ENCODE measurements at places on chromosomes 6 and 20.
A peak's percentile ranks its signal among the peaks of the same experiment; 100 is the strongest.

DNA sequence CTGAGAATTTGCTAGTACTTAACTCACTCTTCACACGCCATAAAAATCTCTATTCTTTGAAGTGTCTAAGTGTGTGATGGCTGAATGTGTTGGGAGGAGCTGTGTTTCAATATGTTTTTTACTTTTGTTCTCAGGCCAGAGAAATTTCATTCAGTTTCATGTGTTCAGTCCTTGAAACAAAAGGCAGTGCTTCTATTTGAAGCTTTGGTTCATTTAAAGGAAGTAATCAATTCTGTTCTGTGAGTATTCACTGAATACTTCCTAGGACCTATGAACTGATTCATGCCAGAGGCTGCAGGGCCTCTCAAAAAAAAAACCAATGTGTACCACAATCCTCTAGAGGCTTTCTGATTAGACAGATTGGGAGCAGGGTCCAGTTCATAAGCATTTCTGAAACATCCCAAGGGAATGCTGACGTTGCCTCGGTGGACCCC, 12.4 kb upstream of the F13A1 start:
- DNase-seq = no peak

DNA sequence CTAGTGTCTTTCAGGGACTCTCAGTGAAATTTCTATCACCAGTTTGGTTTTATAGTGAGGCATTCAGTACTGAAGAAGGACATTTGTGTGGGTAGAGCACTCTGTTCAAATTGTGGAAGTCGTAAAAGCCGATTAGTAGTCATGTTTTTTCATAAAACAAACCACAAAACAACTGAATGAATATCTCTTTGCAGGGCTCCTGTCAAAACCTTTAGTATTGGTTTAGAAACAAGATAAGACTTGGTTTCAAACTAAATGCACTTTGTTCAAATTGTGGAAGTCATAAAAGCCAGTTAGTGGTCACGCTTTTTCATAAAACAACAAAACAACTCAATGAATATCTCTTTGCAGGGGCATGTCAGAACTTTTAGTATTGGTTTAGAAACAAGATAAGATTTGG, 23.8 kb downstream of the ADGRF4 start:
- DNase-seq = no peak

DNA sequence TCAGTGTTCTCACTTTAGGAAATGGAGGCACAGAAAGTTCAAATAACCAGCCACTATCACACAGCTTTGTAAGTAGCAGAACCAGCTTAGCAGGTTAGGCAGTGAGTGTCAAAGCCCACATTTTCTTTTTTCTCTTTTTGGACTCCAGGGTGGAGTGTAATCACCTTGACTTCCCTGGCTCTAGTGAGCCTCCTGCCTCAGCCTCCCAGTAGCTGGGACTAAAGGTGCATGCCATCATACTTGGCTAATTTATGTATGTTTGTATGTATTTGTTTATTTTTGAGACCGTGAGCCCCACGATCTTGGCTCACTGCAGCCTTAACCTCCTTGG, 7.8 kb upstream of the NCOA3 start:
- peak; percentile 37 for DNase-seq

DNA sequence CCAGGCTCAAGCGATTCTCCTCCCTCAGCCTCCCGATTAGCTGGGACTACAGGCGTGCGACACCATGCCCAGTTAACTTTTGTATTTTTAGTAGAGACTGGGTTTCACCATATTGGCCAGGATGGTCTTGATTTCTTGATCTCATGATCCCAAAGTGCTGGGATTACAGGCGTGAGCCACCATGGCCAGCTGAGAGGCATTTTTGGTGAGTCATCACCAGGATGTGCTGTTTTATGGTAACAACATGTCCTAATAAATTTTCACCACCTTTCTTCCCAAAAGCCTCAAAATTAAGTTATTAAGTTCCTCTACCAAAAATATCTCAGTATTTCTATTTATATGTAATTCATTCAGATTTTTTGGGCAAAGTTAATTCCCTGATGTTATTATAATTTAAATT, 53.5 kb downstream of the COL21A1 start:
- no peak for DNase-seq

DNA sequence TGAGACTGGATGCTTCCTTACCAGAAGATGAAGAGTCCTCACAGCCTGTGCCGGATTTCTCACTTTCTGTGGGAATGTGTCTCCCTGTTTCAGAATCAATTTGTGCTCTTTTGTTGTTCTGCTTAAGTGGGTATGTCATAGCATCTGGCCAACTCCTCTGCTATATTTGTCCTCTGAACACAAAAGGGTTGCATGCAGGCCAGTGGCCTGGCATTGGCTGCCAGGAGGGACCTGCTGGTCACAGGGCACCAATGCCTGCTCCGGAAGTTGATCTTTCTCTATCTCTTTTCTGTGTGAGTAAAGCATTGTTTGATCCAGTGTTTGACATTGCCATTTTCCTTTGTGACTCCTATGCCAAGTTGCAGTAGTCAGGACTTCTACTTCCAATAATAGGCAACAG, 47.8 kb downstream of the JARID2 start:
- DNase-seq = no peak

- no peak for DNase-seq
These were observed 10.7 kb downstream of the TULP4 start for GRCh38 chr6:158322724-158323560.

GRCh38 chr20:19947611-19948264, 69.4 kb upstream of the NAA20 start:
- DNase-seq = no peak

DNA sequence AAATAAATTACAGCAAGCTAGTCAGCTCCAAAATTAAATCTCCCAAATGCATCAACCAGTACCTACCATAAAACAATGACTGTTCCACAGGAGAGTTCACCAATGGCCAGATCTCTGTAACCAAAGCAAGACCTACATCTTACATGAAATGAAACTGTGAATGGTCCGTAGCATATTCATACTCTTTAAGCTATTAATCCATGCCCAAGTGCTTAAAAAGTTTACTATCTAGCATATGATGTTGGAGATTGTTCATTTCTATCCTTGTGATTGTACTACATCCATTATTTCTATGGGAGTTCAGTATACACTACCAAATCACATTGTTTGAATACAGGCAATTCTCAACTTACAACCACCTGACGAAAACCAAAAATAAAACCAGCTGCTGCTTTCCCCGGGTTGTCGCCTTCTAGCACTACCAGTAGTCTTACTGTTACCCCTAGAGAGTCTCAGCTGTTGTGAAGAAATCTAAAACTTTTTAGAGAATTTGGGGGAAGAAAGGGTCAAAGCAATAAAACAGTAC, 38.0 kb downstream of the HIVEP2 start:
- DNase-seq = no peak

GRCh38 chr6:116280161-116280932, 617 bp upstream of the TSPYL1 start:
- no peak for DNase-seq

DNA sequence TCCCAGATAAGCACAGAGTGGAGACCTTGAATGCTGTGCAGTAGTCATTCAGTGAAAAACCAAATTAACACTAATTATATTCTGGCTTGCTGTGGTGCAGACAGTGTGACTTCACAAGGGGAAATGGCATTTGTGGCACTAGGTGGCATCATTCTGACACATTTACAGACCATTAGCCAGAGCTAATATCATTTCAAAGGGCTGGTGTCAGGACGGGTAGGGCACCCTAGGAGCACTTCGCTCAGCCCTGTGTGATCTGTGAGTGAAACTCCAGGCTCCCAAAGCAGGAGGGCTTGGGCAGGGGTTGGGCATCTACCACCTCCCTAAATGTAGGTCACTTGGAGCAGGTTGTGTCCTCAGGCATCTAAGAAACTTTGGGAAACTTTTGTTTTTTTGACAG, 555.8 kb downstream of the PKHD1 start:
- no peak for DNase-seq

- DNase-seq = peak; percentile 73
These were observed 45.4 kb downstream of the SLC24A3 start for GRCh38 chr20:19257865-19258264.

DNA sequence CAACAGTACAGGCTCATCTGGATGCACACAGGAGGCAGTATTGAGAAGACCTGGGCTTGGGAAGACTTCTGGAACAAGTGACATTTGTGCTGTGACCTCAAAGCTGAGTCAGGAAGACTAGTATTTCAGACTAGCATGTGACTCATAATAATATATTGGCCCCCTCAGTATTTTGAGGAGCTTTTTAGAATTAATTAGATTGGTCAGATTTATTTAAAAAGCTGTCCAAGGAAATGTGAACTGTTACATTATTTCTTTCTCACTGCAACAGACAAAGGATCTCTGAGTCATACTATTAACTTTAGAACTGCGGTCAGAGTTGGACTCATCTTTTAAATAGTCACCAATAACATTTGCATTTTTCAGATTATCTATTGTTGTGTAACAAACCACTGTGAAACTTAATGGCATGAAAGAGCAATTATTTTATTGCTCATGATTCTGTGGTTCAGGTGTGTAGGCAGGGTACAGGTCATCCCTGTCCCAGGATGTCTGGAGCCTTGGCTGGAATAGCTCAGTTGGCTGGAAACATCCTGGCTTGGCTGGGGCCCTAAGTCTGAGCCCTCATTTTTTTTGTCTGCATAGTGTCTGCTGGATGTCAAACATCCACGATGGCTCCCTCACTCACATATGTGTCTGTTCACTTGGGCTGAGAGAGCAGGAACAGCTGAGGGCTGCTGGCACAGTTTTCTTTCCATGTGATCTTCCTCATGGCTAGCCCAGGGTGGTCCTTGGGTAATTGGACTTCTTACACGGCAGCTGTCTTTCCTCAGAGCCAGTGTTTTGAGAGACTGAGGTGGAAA, 46.9 kb downstream of the MAP3K4 start:
- no peak for DNase-seq

DNA sequence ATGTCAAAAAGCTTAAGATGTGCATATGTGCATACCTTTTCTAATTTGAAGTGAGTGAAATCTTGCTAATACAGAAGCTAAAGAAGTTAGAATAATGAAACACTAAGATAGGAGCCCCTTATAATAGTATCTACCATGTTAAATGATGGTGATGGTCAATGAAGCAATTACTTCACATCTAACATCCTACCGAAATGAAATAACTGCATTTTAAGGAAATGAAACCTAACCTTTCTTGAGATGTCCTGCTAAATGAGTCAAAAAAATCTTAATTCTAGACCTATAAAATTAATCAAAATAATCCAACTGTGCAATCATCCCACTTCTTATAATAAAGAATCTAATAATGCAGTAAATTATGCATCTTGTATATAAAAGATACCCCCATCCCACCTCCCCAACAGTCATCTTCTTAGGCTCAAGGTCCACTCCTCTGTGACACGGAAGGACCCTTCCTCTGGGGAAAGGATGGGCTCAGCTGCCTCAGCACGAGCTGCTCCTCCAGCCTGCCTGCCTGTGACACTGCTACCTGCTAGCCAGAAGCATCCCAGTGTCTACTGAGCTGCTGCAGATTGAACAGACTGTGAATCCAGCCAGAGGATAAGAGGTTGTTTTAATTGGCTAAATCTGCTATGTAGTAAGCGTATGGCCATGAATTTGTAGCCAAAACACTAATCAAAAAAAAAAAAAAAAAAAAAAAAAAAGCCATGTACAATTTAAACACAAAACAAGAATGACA, 129.6 kb upstream of the BEND3 start:
- DNase-seq = no peak

GRCh38 chr20:652615-653109, 338 bp downstream of the SRXN1 start:
- DNase-seq = no peak

GRCh38 chr6:110939429-110940200, 18.9 kb upstream of the GTF3C6 start:
- DNase-seq = no peak

DNA sequence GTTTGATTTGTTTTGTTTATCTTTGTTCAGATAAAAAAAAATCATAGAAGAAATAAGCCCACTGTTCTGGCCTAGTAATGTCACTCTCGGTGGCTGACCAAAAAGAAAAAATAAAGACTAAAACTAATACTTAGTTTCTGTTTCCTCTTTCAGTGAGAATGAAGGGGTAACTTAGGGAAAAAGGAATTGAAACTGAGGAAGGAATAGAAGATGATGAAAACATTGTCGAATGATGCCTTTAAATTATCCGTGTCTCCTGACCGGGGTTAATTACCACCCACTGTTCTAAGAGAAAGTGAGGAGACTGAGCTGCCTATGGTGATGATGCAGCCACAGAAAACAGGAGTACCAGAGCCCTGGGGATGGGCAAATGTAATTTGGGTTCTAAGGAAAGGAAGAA, 73.1 kb downstream of the PTCHD4 start:
- DNase-seq = no peak

DNA sequence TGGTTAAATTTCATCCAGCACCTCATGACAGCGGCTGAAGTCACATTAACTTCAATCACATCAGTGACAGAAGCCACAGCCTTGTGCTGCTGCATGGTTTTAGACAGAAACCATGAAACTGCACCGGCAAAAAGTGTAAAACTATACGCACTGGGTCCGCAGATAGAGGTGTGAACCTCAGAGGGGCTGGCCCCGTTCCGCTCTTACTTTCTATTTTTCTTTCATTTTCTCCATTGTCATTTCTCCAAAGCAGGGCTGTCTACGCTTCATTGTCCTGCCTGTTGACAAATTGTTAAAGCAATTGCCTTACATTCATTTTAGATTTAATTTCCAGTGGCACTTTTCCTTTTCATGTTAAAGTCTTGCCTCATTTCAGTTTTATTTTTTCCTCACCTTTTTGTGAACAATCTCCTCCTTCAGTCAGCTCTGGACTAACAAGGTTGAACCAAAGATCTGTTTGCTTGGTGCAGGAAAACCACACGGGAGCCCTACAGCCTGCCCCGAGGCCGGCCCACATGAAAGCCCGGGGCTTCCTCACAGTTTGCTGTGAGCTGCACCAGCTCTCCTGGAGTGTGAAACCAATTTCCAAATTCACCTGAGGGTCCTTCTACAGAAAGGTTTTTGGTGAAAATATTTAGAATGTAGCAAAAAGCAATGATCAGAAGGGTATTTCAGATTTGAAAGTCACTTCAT, 63.7 kb downstream of the PRR18 start:
- DNase-seq = no peak

DNA sequence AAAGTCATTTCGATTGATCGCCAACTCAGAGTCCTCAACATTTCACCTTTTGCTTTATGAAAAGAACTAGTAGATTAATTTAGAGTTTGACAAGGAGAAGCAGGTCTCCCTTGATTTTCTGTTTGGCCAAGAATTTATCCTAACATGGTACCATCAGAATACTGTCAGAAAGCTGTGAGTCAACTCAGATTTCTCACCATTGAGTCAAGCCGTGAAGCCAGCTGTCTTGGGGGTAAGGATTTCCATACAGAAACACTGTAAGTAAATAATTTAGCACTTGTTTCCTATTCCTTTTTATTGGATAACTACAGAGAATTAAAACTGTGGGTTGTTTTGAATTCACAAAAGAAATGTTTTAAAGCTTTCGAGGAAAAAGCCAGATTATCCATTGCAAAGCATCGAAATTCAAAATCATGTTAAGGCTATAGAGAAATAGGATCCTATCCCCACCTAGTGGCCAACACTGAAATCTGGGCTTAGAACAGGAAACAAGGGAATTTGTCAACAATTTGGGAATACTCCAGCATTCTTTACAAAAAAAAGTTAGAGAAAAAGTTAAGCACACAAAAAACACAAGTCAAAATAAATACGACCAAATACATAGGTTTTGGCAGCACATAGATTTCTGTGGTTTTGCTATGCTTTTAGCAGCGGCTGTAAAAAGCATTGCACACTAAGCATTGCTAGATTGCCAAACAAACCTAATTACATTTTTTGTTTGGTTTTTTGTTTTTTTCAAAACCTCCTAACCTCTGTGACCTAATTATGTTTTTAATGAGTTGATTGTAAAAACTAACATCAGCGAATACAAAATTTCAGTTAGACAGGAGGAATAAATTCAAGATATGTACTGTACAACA, 44.2 kb downstream of the COL11A2 start:
- DNase-seq = peak; percentile 33
